ENCODE measurements at places on chromosomes 3 and 15.

- no peak for DNase-seq
Observed at GRCh38 chr3:126751611-126752302, 47.7 kb downstream of the CHCHD6 start.

- no peak for DNase-seq
Observed at GRCh38 chr3:61414456-61414855, 146.9 kb upstream of the PTPRG start.

DNA sequence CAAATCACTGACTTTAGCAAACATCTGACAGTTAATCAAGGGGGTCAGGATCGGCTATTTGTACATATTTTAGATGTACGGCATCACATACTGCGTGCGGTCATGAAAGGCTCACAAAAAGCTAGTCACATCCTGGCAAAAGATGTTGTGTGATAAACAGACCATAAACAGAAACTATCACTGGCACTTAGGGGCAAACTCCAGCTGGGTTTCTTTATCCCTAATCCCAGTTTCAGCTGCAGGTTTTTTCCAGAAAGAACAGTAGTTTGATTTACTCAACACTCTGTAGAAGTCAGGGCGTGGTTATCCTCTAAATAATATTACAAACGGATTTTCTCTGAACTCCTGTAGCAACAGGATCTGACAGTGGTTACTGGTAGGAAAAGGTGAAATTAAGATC lies 112.4 kb upstream of the BHLHE40 start:
- no peak for DNase-seq

- DNase-seq = no peak
Observed at GRCh38 chr3:46222435-46223161, 14.5 kb upstream of the CCR1 start.

- DNase-seq = no peak
Observed at GRCh38 chr15:89860891-89861290, 32.9 kb downstream of the AP3S2 start.

- no peak for DNase-seq
Observed at GRCh38 chr3:133711013-133711412, 35.2 kb upstream of the TF start.

GRCh38 chr15:40443846-40444245 lies 3.1 kb downstream of the BAHD1 start:
- no peak for DNase-seq

- no peak for DNase-seq
Observed at GRCh38 chr3:194800002-194800401, 114.3 kb downstream of the FAM43A start.

DNA sequence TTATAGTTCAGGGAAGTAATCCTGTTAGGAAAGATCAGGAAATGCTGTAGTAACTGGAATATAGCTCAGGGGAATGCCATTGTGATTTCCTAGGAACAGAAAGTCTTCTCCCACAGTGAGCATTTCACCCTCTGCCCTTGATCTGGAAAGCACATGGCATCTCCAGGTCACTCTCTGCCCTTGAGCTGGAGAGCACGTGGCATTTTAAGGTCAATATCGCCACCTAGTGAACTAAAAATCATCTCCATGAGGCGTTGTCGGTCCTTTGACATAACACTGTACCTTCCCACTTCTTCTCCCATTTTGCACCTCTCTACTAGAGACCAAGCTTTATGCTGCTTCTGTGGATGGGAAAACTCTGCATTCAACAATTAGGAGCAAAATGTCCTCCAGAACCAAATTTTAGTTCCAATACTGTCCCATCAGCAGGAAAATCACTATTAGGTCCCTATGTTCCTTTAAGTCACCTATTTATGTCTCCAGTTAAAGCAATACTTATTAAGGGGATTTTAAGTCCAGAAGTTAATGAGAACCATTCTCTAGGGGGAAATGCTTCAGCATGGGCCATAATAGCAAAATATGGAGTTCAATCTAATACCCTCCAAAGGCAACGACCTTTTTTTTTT lies 54.7 kb upstream of the GK5 start:
- DNase-seq = no peak

- no peak for DNase-seq
Observed at GRCh38 chr3:30098243-30098642, 508.2 kb upstream of the TGFBR2 start.

- no peak for DNase-seq
Observed at GRCh38 chr15:58755956-58756355, 6.4 kb upstream of the ADAM10 start.

DNA sequence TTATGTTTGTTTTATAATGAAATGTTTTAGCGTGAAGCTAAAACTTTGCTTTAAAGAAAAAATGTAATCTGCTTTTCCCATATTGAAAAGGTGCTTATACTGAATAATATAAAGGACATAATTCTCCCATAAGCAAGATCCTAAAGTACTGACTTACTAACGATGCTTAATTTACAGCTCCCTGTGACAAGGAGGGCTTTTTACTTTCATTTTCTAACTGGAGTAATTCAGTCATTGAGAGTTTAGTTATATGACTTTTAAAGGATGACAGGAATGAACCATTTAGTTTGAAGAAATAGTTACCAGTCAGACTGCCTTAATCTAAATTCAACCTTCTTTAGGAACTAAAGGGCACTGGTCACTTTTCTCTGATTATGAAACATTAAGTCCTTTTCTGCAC lies 19.3 kb upstream of the ZPLD1 start:
- DNase-seq = no peak

- DNase-seq = no peak
Observed at GRCh38 chr3:129230311-129231019, 18.9 kb upstream of the COPG1 start.

- no peak for DNase-seq
Observed at GRCh38 chr15:49888323-49888693, 230.7 kb downstream of the ATP8B4 start.

DNA sequence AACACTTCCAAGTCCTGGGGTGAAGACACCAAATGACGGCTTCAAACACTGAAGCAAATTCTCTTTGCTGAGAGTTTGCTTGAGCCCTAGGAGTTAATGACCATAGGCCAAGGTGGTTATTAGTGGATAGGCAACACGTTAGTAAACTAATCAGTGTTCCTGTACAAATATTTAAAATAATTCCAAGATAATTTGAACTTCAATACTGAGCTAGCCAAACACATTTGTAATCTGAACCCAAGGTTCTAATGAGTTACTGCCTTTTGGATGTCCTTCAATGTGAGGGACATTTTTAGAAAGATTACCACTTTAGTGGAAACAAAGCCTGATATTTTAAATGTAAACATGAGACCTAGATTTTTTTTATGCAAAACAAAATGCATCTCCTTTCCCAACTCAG lies 94.6 kb downstream of the THRB start:
- DNase-seq = no peak

GRCh38 chr15:66996094-66996493 lies 69.3 kb upstream of the SMAD3 start:
- no peak for DNase-seq

DNA sequence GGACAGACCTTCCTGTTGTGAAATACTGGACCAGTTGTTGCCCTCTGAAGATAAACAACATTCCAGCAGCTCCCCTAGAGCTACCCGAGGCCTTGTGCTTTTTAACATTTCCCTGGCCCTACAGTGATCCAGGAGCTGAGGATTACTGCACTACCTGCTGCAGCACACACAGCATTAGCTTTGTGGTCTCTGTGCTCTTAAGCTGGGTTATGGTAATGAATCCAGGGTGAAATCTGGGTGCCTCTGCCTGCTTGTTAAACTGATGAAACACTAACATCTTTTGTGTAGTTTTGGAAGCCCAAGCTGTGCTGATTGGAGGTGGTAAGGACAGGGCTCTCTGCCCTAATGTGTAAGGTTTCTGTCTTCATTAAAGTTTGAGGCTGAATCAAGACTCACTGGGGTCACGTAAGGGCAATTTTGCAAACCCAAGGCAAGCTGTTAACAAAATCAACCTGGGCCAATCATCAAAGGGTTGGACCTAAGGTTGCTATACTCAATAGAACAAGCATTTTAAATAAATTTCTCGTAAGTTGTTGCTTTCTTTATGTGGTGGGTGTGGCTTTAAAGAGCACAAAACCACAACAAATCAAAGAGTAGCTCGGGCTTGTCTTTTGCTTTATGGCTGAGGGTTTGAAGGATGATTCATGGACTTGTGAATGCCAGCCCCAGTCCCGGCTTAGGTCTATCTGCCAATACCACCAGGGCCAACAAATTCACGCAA lies 183.9 kb downstream of the TPRG1 start:
- no peak for DNase-seq

GRCh38 chr3:153284282-153284938 lies 122.4 kb downstream of the RAP2B start:
- DNase-seq = no peak

- no peak for DNase-seq
Observed at GRCh38 chr3:144760831-144761230, 789.2 kb downstream of the DIPK2A start.

DNA sequence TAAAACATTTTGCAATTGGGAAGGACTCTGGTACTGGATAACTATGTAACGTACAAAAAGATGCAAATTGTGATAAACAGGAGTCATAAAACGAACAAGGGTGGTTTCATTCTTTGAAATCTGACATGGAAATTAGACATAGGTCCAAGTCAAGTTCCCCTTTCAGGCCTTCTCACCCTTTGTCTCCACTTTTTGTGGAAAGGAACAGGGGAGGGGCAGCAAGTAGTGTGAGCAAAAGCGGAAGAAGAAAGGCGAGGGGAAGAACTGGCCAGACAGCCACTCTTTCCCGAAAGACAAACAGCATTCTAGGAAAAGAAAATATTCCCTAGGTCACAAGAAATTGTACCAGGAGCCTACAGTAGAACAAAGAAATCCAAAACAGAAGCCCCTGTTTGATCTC lies 52.6 kb downstream of the MCF2L2 start:
- no peak for DNase-seq

- no peak for DNase-seq
Observed at GRCh38 chr3:50323092-50323600, 601 bp upstream of the HYAL2 start.

- no peak for DNase-seq
Observed at GRCh38 chr15:99537344-99537743, 28.4 kb upstream of the MEF2A start.

GRCh38 chr3:37904601-37905000 lies 42.9 kb downstream of the CTDSPL start:
- DNase-seq = no peak

DNA sequence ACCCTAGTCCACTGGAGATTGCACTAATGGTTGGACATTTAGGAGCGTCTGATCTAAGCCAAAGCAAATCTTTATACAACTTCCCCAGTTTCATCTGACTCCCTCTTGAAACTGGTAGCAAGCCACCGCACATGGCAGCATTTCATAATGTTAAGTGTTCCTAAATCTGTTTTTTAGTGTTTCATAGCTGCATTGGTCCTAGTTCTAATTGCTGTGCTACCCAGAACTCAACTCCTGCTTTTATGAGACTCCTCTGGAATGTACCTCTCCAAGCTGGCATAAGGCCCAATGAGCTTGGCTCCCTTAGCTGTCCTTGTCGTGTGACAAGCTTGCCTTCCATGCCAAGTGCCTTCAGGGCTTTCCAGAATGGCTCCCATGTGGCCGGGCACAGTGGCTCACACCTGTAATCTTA lies 65.3 kb upstream of the FLNB start:
- no peak for DNase-seq

All from activated naive CD8-positive, alpha-beta T cell treated with anti-CD3 and anti-CD28 coated beads, Interleukin-2, amount 50 U/mL, for 16 hours (primary cell).